ENCODE measurements at places on chromosomes 16 and 17. TPM values are rescaled to one million over a fixed set of nuclear protein-coding genes. Genes with fewer than 3 reads are reported as not detected.

The CD300E gene
- total RNA-seq: not detected

The CACNG5 gene
- total RNA-seq: not detected

The MT1H gene
- total RNA-seq: not detected

The UTS2R gene
- total RNA-seq: 5.8 TPM

The TBC1D3I gene
- 0.41 TPM for total RNA-seq

The KRTAP3-1 gene
- not detected for total RNA-seq

The WNT9B gene
- total RNA-seq: not detected

The SDK2 gene
- total RNA-seq: 12.7 TPM

The CHST5 gene
- not detected for total RNA-seq

The EPX gene
- not detected for total RNA-seq

The LITAFD gene
- total RNA-seq: not detected

The FOXJ1 gene
- total RNA-seq: 0.51 TPM

The PRSS21 gene
- not detected for total RNA-seq

The CACNG4 gene
- 1.6 TPM for total RNA-seq

The KRT9 gene
- total RNA-seq: not detected

The PRSS36 gene
- not detected for total RNA-seq

The MBTPS1 gene
- 96.9 TPM for total RNA-seq
